Activated CD8-positive, alpha-beta memory T cell treated with anti-CD3 and anti-CD28 coated beads, Interleukin-2, amount 10 ng/mL, durations not matched to agents 7 days and 5 days (primary cell): ENCODE measurements at places on chromosomes 1 and 21. TPM values are rescaled to one million over a fixed set of nuclear protein-coding genes. Genes with fewer than 3 reads are reported as not detected.

TEDDM1 gene
- not detected for total RNA-seq

SPATA17 gene
- total RNA-seq: not detected

TMEM81 gene
- 2.3 TPM for total RNA-seq

EVA1B gene
- total RNA-seq: 23.9 TPM

PRRX1 gene
- not detected for total RNA-seq

INKA2 gene
- total RNA-seq: 1.9 TPM

RUNX3 gene
- 246 TPM for total RNA-seq

POU3F1 gene
- 0.09 TPM for total RNA-seq

FOXO6 gene
- not detected for total RNA-seq

FMO4 gene
- 1.5 TPM for total RNA-seq

FAM167B gene
- 1.2 TPM for total RNA-seq
